ENCODE measurements at places on chromosomes 3 and 15. TPM values are rescaled to one million over a fixed set of nuclear protein-coding genes. Genes with fewer than 3 reads are reported as not detected.

Gene MEIS2
- 20.6 TPM for polyA plus RNA-seq

Gene CDC25A
- polyA plus RNA-seq = 5.5 TPM

Gene OXTR
- polyA plus RNA-seq = 0.97 TPM

Gene DGKG
- polyA plus RNA-seq = 0.45 TPM

Gene MOBP
- polyA plus RNA-seq = not detected

- no peaks in the 10 kb centered on the region for H3K36me3 ChIP-seq
- H3K27ac ChIP-seq = no peak overlapping the region
- DNase-seq = no peak
- no peaks in the 10 kb centered on the region for H3K27me3 ChIP-seq
- peaks cover 29% of the 10 kb centered on the region for H3K4me1 ChIP-seq
Observed at GRCh38 chr15:73620078-73620477, 13.1 kb downstream of the NPTN start.

DNA sequence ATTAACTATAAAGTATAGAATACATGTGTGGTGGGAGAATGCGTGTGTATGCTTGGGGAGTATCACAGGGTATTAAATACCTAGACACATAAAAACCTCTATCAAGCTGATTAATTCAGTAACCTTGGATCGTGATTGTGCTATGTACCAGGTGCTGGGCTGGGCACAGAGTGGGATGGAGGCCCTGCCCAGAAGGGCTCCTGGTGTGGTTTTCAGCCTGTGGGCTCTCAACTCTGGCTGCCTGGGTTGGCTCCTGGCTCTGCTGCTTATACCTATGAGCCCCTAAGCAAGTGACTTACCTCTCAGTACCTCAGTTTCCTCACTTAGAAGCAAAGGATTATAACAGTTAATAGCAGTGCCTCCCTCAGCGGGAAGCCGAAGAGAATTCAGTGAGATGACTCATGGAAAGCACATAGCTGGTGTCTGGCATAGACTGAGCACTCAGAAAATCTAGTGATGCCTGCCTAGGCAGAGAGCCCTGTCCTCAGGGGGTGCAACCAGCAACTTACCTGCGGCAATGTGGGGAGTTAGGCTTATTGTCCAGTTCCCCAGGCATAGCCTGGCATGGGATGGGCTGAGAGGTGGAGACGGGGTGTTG lies 90.6 kb upstream of the MYZAP start:
- H3K36me3 ChIP-seq = no peaks in the 10 kb centered on the region
- H3K27me3 ChIP-seq = no peaks in the 10 kb centered on the region
- DNase-seq = no peak
- H3K4me1 ChIP-seq = peaks cover 48% of the 10 kb centered on the region
- H3K4me3 ChIP-seq = no peak overlapping the region

GRCh38 chr15:85718271-85718971 lies 76.3 kb downstream of the KLHL25 start:
- no peaks in the 10 kb centered on the region for H3K27me3 ChIP-seq
- H3K27ac ChIP-seq = no peak overlapping the region
- H3K4me3 ChIP-seq = no peak overlapping the region
- no peak for DNase-seq
- no peaks in the 10 kb centered on the region for H3K4me1 ChIP-seq

DNA sequence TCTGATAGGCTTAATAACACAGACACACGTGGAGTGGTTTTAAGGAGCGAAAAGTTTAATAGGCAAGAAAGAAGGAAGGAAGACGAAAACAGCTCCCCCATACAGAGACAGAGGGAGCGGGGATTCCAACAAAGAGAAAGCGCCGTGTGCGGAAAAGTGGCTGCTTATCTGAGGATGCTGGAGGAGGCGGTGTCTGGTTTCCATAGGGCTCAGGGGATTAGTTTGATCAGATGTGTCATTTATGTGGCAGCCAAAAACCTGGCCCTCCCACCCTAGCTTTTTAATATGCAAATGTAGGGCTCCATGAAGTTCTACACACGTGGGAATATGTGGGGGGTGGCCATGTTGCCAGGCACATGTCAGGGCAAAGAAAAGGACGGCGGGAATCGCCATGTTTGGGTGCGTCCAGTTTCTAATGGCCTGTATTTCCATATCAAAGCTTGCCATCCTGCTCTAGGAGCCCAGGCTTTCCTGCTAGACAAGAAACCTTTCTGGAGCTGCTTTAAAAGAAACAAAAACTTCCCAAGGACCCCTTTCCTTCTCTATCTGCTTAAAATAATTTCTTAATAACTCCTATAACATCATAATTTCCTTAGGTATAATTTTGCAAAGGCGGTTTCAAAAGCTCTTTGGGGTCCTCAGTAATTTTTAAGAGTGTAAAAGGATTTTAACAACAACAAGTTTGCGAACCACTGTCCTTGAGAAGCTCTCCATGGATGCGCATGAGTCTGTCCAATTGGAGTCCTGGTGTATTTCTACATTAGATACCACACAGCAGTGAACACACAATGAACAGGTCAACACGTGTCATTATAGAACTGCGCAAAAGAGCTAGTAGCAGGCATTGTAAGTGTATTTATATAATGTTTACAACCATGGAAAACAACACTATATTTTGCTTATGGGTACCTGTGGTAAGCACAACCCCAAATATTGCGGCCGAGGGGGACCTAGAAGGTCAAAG lies 622 bp upstream of the ZNF589 start:
- peak overlapping the region; percentile 27 for H3K27ac ChIP-seq
- peaks cover 3% of the 10 kb centered on the region for H3K4me1 ChIP-seq
- no peaks in the 10 kb centered on the region for H3K36me3 ChIP-seq
- no peak overlapping the region for H3K4me3 ChIP-seq
- no peaks in the 10 kb centered on the region for H3K27me3 ChIP-seq

DNA sequence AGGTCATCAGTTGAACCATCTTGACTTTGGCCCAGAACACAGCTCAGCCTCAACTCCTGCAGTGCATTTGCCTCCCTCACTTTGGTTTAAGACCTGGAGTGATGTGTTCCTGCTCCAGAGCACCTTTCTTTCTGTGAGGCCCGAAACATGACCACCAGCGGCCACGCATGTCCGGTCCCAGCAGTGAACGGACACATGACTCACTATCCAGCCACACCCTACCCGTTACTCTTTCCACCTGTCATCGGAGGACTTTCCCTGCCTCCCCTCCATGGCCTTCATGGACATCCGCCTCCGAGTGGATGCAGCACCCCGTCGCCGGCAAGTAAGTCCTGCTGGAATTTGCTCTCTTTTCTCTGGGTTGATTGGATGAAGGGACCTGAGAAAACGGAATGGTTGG lies 253.8 kb upstream of the RARB start:
- H3K27me3 ChIP-seq = no peaks in the 10 kb centered on the region
- no peaks in the 10 kb centered on the region for H3K4me1 ChIP-seq
- no peak for DNase-seq

- no peak overlapping the region for H3K27ac ChIP-seq
- no peak overlapping the region for H3K4me3 ChIP-seq
- no peaks in the 10 kb centered on the region for H3K27me3 ChIP-seq
- DNase-seq = no peak
- H3K36me3 ChIP-seq = no peaks in the 10 kb centered on the region
Observed at GRCh38 chr3:24540821-24541220, 46.2 kb upstream of the THRB start.

DNA sequence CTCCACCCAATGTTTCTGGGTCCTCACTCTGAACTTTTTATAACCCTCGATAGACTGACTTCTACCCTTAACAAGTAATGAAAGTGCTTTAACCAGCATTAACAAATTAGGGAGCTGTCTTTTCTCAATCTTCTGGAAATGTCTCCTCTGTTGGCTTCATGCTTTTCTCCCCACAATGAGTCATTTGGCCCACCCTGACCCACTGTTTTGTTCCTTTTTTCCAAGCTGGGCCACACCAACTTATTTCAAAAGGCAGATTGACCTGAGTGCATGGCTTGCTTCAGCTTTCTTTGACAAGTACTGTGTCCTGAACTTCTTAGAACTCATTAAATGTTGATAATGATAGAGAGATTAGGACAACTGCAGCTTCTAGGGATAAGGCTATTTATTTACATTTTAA lies 199.6 kb upstream of the SEMA6D start:
- H3K27ac ChIP-seq = no peak overlapping the region
- H3K36me3 ChIP-seq = no peaks in the 10 kb centered on the region
- H3K4me3 ChIP-seq = no peak overlapping the region
- no peaks in the 10 kb centered on the region for H3K4me1 ChIP-seq

GRCh38 chr3:134601539-134602439 lies 49.0 kb downstream of the KY start:
- peaks cover 8% of the 10 kb centered on the region for H3K27me3 ChIP-seq
- H3K27ac ChIP-seq = no peak overlapping the region
- peak; percentile 90 for DNase-seq

DNA sequence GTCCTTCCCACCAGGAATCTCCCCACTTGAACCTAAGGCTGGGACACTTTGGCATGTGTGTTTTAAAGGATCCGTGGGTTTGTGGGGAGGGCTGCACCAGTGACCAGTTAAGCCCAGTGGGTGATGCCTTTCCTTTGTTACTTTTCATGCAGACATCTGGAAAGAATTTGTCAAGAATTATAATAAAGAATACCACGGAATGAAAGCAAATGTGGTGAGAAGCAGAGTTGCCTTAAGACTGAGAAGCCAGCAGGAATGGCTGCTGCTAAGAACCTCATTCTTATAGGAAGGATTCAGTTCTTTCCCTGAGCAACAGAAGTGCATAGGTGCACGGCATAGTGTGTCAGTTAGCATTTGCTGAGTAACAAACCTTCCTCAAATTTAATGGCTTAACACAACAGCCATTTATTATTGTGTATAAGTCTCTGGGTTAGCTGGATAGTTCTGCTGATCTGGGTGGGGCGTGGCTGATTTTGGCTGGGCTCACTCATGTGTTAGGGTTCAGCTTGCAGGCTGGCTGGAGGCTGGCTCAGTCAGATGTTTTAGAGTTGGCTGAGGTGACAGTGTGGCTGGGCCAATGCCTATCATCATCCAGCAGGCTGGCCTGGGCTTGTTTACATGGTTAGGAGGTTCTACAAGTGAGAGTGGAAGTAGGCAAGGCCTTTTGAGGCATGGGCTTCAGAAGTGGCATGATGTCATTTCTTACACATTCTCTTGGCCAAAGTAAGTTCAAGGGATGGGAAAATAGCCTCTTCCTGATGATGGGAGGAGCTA lies 262.7 kb upstream of the CTDSPL start:
- no peaks in the 10 kb centered on the region for H3K27me3 ChIP-seq
- H3K27ac ChIP-seq = no peak overlapping the region
- no peak overlapping the region for H3K4me3 ChIP-seq

DNA sequence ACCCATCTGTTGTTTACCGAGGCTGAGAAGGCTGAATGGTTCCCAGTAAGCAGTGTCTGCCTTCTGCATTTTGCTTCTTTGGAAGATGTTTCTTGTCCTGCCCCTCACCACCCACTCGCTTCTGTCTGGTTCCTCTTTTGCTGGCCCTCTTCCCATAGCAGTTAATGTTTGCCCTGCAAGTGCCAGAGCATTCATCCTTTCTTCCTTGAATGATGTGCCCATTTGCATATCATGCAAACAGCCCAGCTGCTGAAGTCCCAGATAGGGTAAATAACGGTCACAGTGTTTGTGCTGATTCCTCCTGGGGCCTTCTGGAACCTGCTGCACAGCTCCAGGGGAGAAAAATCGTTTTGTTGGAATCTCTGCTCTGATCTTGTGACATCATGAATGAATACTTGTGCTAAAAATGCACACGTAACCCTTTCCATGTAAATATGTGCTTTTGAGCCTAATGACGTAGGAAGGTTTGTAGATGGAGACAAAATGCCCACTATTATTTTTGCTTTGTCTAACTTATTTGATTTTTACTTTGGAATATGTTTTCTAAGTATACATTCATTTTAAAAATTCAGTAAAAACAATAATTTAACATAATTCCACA lies 381.0 kb downstream of the SOX2 start:
- no peaks in the 10 kb centered on the region for H3K4me1 ChIP-seq
- H3K27ac ChIP-seq = no peak overlapping the region
- H3K27me3 ChIP-seq = no peaks in the 10 kb centered on the region
- no peaks in the 10 kb centered on the region for H3K36me3 ChIP-seq
- H3K4me3 ChIP-seq = no peak overlapping the region
- DNase-seq = no peak

DNA sequence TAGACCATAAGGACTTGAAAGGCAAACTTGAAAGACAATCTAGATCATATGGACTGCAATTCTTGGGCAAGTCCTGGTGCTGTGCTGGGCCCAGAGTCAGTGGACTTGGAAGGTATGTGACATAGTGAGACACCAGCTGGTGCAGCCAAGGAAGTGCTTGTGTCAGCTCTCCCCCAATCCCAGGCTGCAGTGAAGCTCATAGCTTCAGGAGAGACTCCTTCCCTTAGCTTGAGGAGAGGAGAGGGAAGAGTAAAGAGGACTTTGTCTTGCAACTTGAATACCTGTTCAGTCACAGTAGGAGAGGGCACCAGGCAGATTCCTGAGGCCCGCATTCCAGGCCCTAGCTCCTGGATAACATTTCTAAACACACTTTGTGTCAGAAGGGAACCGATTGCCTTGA lies 127.4 kb upstream of the ZPLD1 start:
- no peaks in the 10 kb centered on the region for H3K27me3 ChIP-seq
- H3K36me3 ChIP-seq = no peaks in the 10 kb centered on the region
- H3K27ac ChIP-seq = no peak overlapping the region
- no peaks in the 10 kb centered on the region for H3K4me1 ChIP-seq
- no peak overlapping the region for H3K4me3 ChIP-seq
- no peak for DNase-seq

- H3K4me3 ChIP-seq = no peak overlapping the region
- peaks cover 9% of the 10 kb centered on the region for H3K4me1 ChIP-seq
- H3K27ac ChIP-seq = no peak overlapping the region
- no peak for DNase-seq
- no peaks in the 10 kb centered on the region for H3K36me3 ChIP-seq
- no peaks in the 10 kb centered on the region for H3K27me3 ChIP-seq
Observed at GRCh38 chr15:34370643-34371042, 3.6 kb upstream of the LPCAT4 start.

GRCh38 chr15:72616491-72617210 lies 37.8 kb upstream of the GOLGA6B start:
- H3K27me3 ChIP-seq = no peaks in the 10 kb centered on the region
- DNase-seq = no peak
- H3K4me3 ChIP-seq = no peak overlapping the region
- no peak overlapping the region for H3K27ac ChIP-seq
- no peaks in the 10 kb centered on the region for H3K36me3 ChIP-seq
- no peaks in the 10 kb centered on the region for H3K4me1 ChIP-seq

- no peaks in the 10 kb centered on the region for H3K36me3 ChIP-seq
- H3K27me3 ChIP-seq = no peaks in the 10 kb centered on the region
- no peaks in the 10 kb centered on the region for H3K4me1 ChIP-seq
- DNase-seq = peak; percentile 36
Observed at GRCh38 chr15:43127752-43128151, 5.6 kb upstream of the TMEM62 start.

DNA sequence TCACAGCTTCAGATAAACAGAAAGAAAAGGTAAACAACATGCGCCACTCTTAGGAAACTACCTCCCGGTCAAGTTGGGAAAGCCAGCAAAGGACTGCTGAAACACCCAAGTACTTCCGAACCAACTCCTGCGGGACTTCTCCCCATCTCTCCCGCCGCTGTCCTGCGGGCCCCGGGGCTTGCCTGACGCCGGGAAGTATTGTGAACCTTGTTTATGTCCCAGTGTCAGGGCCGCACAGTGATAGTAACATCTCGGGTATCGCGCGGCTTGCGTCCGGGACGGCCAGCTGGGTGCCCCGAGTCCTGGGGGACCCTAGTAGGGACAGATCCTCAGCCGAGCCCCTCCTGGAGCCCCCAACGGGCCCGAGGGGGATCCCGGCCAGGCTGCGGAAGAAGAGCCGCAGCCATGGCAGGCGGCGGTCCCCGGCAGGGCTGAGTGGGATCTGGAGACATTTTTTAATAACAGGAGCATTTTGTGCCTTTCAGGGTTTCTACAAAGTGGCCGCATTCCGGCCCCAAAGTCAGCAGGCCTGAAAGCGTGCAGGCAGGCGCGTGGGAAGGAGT lies 756 bp downstream of the CLPX start:
- DNase-seq = peak; percentile 71
- peak overlapping the region; percentile 56 for H3K4me3 ChIP-seq
- no peaks in the 10 kb centered on the region for H3K27me3 ChIP-seq
- H3K27ac ChIP-seq = peak overlapping the region; percentile 95
- no peaks in the 10 kb centered on the region for H3K36me3 ChIP-seq

Data from hepatocyte (in vitro differentiated cells).